Colonic mucosa (tissue), 4 donors: ENCODE measurements at places on chromosomes 6 and 20. TPM values are rescaled to one million over a fixed set of nuclear protein-coding genes. Genes with fewer than 3 reads are reported as not detected.
A peak's percentile ranks its signal among the peaks of the same experiment; 100 is the strongest.

DNA sequence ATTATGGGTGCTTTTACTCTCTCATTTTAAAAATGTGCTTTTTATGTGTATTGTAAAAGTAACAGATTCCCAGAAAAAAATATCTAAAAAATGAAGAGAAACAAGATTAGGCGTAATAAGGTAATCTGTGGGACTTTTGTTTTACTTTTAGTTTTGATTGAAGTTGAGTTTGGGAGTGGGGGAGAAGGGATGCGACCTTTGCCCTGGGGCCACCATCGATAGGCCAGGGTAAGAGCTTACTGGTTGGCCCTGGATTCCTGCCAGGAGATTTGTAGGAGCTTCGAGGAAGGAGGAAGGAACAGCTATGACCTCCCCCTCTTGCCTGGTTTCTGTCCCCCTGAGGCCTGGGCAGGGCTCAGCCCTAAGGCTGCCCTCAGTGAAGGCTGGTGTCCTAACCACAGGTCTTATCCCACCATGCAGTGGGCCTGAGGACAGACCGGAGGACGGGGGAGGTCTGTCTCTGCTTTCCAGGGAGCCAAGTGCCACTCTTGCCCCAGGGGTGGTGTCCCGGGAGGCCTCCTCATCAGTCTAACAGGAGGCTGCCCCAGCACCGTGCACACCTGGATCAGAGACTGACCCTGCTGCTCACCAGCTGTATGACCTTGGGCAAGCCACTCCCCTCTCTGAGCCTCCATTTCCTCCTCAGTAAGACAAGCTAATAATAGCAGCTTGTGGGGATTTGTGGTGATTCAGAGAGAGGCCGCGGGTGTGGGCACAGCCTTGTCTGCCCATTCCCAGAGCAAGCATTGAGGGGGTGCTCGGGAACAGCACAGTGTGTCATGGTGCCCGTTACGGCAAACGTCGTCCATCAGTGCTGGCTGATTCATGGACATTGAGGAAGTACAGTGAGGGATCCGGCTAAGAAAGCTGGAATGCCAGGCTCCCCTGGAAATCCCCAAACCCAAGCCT is 21.2 kb downstream of the TGM2 start:
- no peak overlapping the region for H3K4me3 ChIP-seq
- H3K36me3 ChIP-seq = no peaks in the 10 kb centered on the region
- H3K27me3 ChIP-seq = no peaks in the 10 kb centered on the region
- H3K27ac ChIP-seq = peak overlapping the region; percentile 79

DNA sequence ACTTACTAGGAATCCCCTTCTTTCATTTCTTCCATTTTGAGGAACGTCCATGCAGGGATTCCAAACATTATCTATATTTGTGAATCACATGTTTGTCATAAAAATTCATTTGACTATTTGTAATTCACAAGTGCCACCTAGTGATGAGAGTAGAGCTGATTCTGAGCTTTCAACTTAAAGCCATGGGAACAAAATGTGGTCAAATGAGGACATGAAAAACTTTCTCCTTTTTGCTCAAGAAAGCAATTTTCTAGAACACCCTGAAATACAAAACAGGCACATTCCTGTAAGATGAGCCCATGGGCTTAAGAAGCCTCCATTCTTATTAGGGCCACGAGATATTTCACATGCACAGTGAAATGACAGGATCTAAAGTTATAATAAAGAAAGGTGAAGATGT is 12.3 kb downstream of the MAP3K7 start:
- no peaks in the 10 kb centered on the region for H3K4me1 ChIP-seq
- H3K27me3 ChIP-seq = no peaks in the 10 kb centered on the region
- no peak overlapping the region for H3K27ac ChIP-seq

DNA sequence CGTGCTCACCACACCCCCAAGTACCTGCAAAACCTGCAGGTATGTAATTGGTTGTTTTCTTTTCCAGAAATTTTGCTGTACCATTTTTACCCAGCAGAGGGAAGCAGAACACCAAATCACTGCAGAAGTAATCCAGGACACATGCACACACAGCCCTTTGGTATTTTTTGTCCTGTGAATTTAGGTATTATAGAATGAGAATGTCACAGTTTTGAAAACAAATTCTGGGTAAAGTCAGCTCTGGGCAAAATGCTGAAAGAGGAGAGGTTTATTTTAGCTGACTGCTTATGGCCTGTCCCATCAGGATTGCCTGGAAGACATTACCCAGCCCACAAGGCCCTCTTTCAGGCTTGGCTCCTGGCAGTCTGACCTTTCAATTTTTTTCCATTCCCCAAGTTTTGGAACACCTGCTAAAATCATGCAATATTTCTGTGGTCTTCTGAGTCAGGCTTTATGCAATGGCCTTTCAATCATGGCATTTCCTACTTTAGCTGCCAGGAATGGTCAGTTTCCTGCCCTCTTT is 3.5 kb upstream of the EFHC1 start:
- H3K4me1 ChIP-seq = peaks cover 5% of the 10 kb centered on the region
- peak; percentile 69 for DNase-seq
- H3K4me3 ChIP-seq = no peak overlapping the region
- no peak overlapping the region for H3K27ac ChIP-seq

DNA sequence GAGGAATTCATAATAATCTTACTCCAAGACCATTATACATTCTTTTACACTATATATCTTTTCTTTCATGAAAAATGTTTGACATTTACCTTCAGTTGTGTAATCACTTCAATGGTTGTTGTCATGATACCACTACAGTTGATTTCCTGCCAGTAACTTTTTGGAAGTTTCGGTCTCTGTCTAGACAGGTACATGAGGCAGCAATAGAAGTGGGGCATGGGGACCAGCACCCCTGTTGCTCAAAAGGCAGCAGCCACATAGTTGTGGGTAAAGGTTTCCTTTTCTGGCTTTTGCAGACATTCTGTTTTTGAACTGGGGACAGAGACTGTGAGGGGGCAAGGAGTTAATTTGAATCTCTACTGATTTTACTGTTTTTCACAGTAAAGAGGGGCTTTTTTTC is 14.1 kb downstream of the SAMD5 start:
- H3K4me3 ChIP-seq = no peak overlapping the region
- DNase-seq = no peak
- H3K36me3 ChIP-seq = no peaks in the 10 kb centered on the region
- H3K27ac ChIP-seq = no peak overlapping the region
- no peaks in the 10 kb centered on the region for H3K27me3 ChIP-seq

DNA sequence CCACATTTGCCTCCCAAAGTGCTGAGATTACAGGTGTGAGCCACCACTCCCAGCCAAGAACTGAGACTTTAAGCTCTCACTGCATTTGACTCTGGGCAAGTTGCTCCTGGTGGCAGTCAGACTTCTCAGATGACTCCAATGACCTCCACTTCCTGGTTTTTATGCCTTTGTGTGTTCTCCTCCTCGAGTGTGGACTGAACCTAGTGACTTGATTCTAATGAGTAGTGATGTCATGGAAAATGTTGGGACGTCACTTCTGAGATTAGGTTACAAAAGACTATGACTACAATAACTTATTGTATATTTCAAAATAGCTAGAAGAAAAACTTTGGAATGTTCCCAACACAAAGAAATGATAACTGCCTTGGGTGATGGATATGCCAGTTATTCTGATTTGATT is 12.0 kb downstream of the SPINT3 start:
- no peaks in the 10 kb centered on the region for H3K27me3 ChIP-seq
- H3K36me3 ChIP-seq = no peaks in the 10 kb centered on the region
- peaks cover 4% of the 10 kb centered on the region for H3K4me1 ChIP-seq
- H3K4me3 ChIP-seq = no peak overlapping the region
- no peak for DNase-seq

The PKIB gene
- total RNA-seq = 113 TPM

The HTR1E gene
- not detected for total RNA-seq

The CGAS gene
- 5.6 TPM for total RNA-seq

The HDGFL1 gene
- total RNA-seq = not detected

The ZNF165 gene
- total RNA-seq = 9.9 TPM
